ENCODE measurements at places on chromosomes 11 and 22.
A peak's percentile ranks its signal among the peaks of the same experiment; 100 is the strongest.

GRCh38 chr11:30697032-30697431 lies 110.9 kb upstream of the MPPED2 start:
- no peak for DNase-seq

DNA sequence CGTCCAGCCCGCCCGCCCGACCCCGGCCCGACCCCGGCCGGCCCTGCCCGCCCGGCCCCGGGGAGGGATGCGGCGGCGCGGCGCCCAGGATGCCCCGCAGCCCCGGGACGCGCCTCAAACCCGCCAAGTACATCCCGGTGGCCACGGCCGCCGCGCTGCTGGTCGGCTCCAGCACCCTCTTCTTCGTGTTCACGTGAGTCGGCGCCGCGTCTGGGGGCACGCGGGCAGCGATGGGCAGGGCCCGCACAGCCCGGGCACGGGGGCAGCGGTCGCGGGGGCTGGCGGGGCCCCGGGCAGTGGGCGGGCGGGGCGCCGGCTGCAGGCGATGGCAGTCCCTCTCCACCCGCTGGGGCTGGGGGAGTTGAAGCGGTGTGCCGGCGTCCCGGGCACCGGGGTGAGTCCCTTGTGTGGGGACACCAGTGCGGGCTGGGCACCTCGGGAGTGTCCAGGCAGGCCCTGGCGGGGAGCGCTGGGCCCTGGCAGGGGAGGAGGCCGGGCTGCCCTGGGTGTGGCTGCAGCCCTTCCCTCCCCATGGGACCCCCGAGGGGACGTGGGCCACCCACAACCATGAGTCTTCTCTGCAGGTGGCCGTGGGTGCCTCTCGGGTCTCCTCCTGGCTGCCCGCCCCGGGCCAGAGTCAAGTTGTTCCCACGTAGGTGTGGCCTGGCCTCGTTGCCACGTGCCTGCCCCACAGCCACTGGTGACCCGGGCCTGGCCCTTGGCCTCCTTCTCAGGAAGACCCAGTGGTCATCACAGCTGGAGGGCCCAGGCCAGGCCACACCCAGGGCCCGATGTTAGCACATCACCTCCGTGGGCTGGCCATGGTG lies 468 bp downstream of the ZDHHC8 start:
- no peak for DNase-seq

- peak; percentile 31 for DNase-seq
Observed at GRCh38 chr11:19232910-19233503, 7.7 kb downstream of the E2F8 start.

DNA sequence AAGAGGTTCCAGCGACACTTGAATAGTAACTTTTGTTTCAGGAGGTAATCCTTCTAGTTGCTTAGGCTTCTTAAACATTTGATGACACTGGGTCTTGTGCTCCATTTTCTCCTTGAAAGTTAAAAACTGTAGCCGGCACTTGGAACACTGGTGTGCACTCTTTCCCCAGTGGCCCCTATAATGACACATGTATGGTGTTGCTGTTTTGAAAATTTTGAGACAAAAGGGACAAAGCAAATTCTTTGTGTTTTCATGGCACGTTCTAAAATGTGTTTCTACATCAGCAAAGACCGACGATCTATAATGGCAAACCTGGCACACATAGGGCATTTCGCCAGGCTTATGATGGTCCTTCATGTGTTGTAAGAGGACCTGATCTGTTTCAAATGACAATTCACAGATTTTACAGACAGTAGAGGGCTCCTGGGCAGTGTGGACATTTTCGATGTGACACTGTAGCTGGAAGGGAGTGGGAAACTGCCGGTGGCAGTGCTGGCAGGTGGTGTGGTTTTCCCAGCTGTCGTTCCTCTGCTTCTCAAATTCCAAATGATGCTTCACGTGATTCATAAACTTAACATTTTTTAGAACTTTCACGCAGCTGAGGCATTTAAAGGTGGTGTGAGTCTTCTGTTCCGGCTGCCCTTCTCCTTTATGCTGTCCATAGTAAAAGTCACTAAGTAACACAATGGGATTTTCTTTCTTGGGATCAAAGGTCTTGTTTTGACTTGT lies 20.5 kb downstream of the ZNF280B start:
- no peak for DNase-seq

GRCh38 chr11:6022956-6023355 lies 7.6 kb downstream of the OR56A1 start:
- DNase-seq, result peak; percentile 3

DNA sequence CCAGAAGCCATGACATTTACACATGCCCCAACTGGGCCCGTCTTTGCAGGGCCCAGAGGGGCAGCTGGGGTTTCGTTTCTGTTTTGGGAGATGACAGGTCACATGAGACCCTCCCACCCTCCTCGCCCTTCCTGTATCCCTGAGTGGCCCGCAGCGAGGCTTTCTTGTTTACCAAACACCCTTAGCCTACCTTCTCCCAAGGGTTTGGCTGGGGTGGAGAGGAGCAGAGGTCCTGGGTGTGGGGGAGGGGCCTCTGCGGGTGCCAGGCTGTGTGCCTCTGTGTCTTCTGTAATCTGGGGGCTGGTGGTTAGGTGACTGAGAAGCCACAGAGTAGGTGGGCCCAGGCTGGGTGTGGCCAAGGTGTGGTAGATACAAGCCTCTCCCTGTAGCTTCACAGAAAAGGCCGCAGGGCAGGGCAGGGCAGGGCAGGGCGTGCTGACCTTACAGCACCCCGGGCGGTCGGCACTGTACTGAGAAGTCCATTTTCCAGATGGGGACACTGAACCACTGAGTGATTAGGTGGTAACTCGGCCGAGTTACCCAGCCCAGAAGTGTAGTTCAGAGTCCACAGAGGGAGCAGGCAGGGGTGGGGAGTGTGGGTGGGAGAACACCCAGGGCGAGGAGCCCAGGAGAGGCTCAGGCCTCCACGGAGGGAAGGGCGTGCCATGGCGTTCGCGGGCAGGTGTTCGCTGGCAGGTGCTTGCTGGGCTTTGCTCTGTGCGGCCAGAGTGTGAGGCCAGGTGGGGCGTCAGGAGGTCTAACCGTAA lies 8.7 kb downstream of the PRR5 start:
- DNase-seq, result no peak

- DNase-seq, result no peak
Observed at GRCh38 chr11:69891421-69892236, 72.4 kb upstream of the FGF3 start.

DNA sequence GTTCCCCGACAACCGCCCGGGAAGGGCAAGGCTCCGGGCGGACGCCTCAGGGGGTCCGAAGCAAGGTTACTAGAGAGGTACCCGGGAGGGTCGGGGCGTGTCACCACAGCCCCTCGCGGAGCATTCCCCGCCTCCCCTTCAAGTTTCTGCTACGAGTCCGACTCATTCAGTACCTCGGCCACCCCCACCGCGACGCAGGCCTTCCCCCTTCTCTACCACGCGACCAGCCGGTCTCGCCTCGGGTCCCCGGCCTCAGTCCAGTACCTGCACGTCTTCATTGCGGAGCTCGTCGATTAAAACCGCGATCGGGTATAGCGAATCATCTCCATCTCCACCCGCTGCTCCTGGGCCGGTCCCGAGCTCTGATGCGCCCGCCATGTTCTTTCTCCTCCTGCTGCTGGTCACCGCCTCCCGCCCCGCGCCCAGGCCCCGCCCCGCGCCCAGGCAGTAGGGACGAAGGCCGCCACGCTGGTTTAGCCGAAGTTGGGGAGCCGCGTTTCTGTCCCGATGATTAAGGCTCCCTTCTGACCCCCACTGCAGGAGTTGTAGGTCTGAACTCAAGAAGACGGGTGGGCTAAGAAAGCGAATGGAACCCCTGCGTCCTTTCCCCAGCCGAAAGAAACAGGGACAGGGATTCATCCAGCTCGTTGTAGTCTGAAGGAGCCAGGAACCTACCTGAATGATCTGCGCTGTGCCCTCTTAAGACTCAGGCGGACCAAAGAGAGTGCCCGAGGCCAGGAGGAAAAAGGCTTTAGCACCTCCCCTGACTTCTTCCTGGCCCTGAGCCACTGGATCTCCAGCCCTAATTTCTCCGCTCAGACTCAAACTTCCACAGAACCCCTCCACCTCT lies at the start of gene PPP2R1B:
Gene PPP2R1B (minus strand): TSS at position 406 of the 850 bp plus-strand sequence. CDS start 28 bp downstream, at position 378.
- peak; percentile 62 for DNase-seq

DNA sequence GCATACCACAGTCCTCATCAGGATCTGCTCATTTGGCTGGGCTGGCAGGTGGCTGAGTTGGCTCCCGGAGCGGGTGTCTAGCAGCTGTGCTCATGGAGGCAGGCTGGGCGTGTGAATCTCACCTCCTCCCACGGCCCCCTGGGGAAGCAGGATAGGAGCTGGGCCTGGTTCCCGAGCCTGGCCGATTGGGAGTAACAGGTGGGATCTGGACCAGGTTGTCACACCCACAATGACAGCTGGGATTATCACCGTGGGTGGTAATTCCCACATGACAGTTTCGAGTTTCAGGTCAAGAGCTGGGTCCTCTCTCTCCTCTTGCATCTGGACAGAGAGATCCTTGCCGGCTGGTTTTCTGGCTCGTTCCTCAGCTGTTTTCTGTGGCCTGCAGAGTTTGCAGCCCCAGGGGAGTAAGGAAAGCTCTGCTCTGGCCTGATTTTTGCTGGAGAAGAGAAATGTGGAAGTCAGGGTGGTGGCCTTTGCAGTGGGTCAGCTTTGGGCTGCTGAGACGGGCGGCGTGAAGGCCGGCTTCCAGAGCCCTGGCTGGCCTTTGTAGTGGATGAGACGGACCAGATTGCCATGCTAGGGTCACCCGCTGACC lies 57.0 kb downstream of the BCR start:
- no peak for DNase-seq

DNA sequence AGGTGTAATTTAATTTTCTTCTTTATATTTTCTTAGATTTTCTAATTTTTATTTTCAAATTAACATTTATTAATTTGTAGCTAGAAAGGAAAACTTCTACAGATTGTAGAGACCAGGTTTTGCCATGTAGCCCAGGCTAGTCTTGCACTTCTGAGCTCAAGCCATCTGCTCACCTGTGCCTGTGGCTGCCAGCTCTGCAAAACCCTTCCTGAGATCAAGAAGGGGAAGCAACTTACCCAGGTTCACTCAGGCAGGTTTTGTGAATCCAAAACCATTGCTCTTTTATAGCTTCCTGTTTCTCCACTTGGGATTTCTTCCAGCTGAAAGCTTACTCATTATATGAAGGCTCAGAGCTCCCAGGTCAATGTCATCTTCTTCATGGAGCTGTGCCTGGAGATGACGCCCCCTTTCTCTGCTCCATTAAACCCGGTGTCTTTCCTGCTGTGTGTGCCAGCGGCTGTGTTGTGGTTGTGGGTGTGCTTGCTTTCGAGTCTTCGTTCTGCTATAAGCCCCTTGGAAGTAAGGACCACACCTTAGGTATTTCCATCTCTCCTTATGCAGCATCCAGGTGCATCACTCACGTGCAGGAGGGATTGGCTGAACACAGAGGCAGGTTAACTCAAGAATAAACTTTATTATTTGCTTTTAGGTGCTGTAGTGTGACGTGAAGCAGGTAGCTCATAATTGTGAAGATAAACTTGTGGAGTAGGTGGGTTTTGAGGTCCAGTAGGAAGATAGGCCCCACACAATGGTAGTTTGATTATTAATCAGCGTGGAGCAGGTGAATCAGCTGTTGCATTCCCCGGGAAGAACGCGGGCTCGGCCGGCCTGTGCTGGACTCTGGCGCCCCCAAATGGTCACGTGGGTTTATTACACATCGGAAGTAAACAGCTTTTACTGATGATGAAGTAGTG lies 42.2 kb upstream of the INCENP start:
- peak; percentile 65 for DNase-seq

- no peak for DNase-seq
Observed at GRCh38 chr11:94746721-94747120, 21.4 kb upstream of the AMOTL1 start.

GRCh38 chr11:86972734-86973133 lies 17.5 kb upstream of the FZD4 start:
- DNase-seq, result no peak

- no peak for DNase-seq
Observed at GRCh38 chr11:6129635-6130034, 22.2 kb downstream of the OR56B4 start.

- peak; percentile 73 for DNase-seq
Observed at GRCh38 chr11:70650075-70650909, 252.0 kb downstream of the CTTN start.

DNA sequence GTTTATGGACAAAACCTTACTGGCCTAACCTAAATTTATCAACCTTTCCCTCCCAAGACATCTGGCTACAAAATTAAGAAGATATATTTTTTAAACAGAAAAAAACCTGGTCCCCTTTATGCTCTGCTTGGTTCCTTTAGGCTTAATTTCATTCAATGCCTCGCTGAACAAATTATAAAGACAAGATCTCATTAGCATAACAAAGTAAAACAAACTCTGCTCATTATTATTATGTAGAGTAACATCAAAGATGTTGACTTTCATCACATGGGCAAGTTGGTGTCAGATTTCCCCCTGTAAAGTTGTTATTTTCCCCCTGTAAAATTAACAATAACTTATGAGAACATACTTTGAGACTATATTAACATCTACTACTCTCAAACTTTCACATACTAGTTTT lies 11.0 kb downstream of the RRAS2 start:
- no peak for DNase-seq

GRCh38 chr11:118260353-118260752 lies 3.7 kb downstream of the MPZL2 start:
- no peak for DNase-seq

DNA sequence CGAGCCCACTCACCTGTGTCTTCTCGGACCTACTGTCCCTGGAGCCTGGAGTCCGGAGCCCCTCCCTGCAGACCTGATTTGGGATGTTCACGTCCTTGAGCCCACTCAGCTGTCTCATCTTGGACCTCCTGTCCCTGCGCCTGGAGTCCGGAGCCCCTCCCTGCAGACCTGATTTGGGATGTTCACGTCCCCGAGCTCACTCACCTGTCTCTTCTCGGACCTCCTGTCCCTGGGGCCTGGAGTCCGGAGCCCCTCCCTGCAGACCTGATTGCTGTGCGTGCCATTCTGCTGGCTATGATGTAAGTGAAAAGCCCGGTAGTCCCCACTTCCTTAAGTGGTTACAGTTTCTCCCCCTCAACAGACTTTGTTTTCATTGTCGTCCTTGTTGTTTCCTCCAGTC lies 867.1 kb downstream of the BRD1 start:
- DNase-seq, result no peak

DNA sequence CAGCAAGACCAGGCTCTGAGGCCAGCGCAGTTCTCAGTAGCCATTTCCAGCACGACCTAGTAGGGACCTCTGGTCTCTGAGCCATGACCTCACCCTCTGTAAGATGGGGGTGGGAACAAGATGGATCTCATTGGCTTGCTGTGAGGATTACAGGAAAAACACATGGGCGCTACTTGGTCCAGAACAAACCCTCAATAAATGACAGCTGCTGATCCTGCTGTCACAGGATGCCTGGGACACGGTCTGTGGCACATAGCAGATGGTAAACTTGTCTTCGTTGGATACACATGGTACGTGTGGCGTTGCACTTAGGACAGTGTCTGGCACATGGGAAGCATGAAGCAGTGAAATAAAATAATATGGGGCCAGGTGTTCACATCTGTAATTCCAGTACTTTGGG lies 4.5 kb upstream of the KCTD17 start:
- DNase-seq, result no peak

GRCh38 chr22:21020802-21021429 lies 6.0 kb downstream of the P2RX6 start:
- no peak for DNase-seq
